Activated naive CD4-positive, alpha-beta T cell treated with Interleukin-2 at 50 U/mL for 16 hours (primary cell): ENCODE measurements at places on chromosomes 3 and 15.

DNA sequence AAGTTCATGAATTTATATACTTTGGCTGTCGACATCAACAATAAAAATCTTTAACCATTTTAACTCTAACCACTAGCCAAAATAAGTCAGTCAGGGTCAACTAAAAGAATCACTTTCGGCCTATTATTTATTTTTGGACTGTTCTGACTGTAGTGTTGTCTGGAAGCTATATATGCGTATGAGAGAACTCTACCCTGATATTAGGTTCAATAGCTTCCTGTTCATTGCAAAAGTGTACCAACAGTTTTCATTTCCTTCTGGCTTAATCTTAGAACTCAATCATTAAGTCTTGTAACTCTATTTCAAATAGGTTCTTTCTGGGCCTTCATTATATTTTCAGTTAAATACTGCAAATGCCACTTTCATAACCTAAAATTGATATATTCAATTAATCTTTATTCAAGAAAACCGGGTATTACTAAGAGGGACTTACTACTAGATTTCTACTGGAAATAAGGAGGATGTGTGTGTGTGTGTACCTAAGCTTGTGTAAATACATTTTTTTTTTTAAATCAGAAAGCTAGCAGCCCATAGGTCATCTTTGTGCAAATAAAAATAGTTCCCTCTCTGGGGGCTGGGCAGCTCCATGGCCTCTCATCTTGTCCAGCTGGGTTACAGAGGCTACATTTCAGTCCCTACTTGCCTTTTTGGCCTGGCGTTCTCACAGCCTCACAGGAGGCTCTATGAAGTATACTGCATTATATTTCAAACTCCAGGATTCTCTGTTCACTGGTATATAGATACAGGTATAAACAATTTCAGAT, 5.8 kb downstream of the SERPINI2 start:
- no peak for DNase-seq

DNA sequence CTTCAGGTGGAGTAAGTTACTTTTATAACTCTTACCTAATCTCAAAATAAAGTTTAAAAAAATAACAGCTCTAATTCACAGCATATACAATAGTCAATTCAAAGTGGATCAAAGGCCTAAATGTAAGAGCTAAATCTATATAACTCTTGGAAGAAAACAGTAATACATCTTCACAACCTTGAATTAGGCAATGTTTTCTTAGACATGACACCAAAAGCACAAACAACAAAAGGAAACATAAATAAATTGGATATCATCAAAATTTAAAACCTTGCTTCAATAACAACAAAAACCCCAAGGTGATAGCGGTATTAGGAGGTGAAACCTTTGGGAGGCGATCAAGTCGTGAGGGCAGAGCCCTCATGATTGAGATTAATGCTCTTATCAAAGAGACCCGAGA, 12.8 kb downstream of the DENND6A start:
- no peak for DNase-seq

- DNase-seq = no peak
These were observed 556 bp downstream of the PEX5L start for GRCh38 chr3:180036092-180036670.

DNA sequence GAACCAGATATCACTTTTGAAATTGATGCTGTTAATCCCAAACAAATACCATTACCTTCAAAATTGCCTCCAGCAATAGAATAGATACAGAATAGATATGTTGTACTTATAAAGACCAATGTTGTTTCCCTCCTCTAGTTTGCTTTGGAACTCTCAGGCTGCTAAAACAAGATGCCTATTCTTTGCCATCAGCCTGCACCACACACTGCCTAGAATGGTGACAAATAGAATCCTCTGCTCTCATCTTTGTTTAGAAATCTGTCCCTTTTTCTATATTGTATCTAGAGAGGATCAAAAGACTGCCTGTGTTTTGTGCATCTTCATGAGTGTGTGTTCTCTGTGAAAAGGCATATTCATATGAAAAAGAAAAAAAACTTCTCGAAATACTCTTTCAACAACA, 349.2 kb upstream of the CCDC54 start:
- no peak for DNase-seq

- DNase-seq = no peak
These were observed at the start of gene AGTR1 for GRCh38 chr3:148697306-148698189. TSS of gene AGTR1 (plus strand) at chr3:148697903. CDS start at chr3:148741036, 43,133 bp downstream.

DNA sequence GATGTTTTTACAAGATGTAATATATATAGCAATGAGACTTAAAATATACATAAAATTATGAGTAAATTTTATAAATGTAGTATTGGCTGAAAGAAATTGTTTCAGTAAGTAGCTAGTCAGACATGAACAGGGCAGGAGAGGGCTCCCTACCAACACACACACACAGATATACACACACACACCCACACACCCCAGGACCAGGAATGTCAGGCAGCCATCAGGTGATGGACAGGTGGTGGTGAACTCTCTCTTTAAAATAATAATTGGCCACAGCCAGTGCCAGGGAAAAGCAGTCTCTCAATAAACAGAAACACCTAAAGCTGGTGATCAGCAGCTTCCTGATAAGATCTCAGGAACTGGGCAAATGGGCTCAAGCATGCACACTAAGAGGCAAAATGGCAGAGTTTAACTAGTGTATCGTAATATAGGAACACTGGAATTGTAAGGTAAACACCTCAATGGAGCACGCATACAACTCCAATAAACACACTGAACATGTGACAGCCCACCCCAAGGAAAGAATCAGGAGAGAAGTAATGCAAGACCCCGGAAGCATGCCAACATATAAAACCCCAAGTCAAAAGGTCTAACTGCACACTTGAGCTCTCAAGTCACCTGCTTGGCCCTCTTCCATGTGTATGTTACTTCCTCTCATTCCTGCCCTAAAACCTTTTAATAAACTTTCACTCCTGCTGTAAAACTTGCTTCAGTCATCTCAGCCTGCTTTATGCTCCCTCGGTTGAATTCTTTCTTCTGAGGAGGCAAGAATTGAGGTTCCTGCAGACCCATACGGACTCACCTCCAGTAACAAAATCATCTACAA, 1034.1 kb upstream of the SEMA6D start:
- DNase-seq = no peak

DNA sequence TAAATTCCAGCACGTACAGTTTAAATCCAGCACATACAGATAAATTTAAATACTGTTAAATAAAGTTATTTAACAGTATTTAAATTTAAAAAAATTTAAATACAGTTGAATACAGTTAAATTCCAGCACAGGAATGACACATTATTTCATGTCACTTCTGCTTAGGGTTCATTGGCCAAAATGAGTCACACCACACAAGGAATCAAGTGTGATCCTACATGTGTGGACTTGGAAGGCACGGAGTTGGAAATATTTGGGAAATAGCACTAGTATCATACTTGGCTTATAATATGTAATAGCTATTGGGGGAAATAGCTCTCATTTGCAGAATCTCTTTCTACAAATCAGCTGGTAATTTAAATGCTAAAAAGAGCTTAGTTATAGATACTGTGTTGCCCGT, 10.6 kb downstream of the RAB7A start:
- DNase-seq = no peak

- no peak for DNase-seq
These were observed 60.8 kb downstream of the DAPK2 start for GRCh38 chr15:63985221-63986184.

- DNase-seq = no peak
These were observed 610.0 kb upstream of the TBL1XR1 start for GRCh38 chr3:177807150-177807875.

- no peak for DNase-seq
These were observed 106.5 kb upstream of the ADPGK start for GRCh38 chr15:72890043-72890442.

GRCh38 chr3:5756443-5756842, 568.9 kb downstream of the EDEM1 start:
- DNase-seq = no peak

GRCh38 chr15:78079298-78080087, 2.0 kb upstream of the TBC1D2B start:
- DNase-seq = no peak

- no peak for DNase-seq
These were observed 57.2 kb downstream of the ITGB5 start for GRCh38 chr3:124829819-124830554.

DNA sequence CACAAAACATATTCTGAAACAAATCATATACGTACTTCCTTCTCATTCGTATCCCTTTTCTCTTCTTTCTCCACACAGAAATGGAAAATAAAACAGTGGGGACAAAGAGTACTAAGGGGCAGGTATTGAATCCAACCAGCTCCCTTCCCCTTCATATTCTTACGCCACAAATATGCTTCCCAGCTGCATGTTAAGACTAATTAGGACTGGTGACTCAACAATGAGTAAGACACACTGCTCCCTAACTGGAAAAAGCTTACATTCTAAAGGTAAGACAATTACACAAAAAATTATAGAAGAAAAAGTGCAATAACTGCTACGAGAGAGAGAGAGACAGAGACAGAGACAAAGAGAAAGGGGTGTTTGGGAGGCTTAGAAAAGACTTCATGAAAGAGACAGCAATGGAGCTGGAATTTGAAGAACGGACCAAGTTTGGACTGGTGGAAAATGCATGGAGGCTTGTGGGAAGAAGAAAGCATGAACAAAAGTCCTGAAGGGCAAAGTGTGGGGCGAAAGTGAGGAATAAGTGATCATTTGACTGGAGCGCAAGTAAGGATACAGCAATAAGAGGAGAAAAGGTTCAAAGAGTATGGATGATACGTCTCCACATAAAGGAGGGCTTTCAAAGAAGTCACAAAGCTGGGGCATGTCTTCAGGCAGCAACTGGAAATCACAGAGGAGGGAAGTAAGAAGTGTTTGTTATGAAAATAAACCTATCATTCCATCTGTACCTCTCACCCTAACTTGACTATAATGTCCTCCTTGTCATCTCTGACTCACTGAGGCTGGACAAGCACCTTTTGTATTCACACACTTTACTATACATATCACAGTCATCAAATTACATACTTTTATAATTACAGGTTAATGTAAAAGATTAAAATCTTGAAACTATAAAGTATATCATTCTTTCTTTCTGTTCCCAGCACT, 49.2 kb downstream of the RYK start:
- no peak for DNase-seq

GRCh38 chr3:4584456-4585249, 91.5 kb downstream of the ITPR1 start:
- DNase-seq = peak; percentile 6

DNA sequence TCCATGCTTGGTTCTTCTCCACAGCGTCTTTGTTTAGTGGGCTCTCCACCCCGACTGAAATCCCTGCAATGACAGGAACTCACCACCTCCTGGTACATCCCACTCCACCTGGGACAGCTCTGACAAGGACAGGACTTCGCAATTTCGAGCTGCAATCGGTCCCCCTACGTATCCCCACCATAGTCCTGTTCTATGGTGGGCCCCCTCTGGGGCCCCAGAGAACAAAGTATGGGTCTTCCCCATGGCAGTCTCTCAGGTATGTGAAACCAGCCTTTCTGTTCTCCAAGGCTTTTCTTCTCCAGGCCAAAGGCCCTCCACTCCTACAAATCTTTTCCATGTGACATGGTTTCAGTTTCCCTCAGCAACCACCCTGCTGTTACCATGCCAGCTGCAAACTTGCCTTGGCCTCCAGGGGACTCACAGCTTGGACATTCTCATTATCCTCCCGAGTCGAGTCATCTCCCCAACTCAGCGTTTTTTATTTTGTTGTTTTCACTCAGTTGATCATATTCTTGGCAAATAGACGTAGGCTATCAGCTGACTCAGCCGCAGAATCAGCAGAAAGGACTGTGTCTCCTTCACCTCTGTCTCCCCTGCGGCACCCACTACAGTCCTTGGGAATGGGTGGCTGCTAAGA, 233.3 kb downstream of the OPA1 start:
- no peak for DNase-seq

- DNase-seq = no peak
These were observed 28.6 kb downstream of the ITGA11 start for GRCh38 chr15:68403161-68403941.

- no peak for DNase-seq
These were observed 39.5 kb upstream of the ZNF385D start for GRCh38 chr3:21790466-21790865.

DNA sequence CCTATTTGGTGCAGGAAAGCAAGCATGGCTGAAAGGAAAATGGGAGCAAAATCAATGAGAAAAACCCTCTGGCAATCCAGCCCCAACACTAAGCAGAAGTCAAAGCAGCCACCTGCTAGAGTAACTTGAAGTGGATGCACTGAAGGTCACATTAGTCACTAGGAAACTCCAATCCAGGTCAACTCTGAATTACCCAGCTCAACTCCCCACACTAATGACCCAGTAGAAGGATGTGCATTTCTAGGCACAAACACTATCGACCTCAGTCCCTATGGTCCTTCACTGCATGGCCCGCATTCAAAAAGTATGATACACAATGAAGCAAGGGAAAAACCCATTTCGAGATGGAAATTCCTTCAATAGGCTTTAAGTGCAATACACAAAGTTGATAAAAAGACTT, 80.6 kb downstream of the RAD18 start:
- no peak for DNase-seq

DNA sequence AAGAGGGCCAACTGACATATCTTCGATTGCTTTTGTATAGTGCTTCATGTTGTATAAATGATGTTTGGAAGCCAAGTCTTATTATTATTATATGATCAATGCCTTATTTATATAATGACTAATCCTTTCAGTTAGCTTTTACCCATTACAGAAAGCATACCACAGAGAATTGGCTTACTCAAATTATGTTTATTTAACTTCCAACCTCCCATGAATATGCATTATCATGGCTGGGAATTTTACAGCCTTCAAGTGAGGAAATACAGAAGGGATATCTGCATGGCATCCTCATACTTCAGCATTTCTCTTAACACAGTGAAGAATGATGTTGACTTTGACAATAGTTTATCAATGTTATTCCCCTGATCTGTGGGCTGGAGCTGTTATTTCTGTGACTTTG, 225.9 kb upstream of the GAP43 start:
- DNase-seq = no peak

DNA sequence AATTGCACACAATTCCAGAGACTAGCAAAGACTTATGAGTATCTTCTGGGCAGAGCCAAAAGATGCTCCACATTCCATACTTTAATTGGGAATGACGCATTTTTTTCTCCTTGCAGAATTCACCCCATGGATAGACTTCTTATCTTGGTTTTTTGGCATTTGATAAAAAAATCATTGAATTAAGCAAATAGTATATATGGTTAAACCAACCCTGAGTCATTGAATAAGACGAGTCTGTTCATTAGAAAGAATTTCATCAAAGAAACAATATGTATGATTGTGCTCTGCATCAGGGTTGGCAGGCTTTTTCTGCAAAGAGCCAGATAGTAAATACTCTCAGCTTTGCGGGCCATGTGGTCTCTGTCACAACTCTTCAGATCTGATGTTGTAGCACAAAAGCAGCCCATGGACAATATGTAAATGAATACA, 9.2 kb upstream of the PDZRN3 start:
- DNase-seq = no peak

DNA sequence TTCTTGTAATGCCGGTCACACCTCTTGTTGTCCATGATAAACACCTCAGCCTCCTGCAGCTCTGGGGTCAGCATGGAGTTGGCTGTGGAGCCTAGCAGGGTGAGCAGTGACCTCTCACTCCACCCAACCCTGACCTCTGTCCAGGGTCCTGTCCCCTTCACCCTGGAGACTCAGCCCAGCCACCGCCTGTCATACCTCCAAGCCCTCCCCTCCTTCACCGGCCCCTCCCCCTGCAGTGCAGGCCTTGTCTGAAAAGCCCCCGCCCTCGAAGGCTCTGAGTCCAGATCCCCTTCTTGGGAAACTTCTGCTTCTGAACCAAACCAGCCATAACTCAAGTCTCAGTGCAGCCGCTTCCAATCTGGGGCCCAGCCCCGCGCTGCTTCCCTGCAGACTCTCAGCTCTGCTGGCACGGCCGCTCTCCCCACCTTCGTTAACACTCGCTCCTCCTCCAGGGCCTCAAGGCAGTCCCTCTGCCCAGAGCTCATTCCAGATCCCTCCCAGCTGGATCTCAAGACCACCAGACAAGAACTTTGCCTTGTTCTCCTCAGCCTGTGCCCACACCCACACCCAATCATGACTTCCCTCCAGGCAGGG, 25.4 kb upstream of the PRSS50 start:
- DNase-seq = no peak
